CD4-positive, CD25-positive, alpha-beta regulatory T cell (primary cell): ENCODE measurements at places on chromosomes 11 and 22. TPM values are rescaled to one million over a fixed set of nuclear protein-coding genes. Genes with fewer than 3 reads are reported as not detected.
A peak's percentile ranks its signal among the peaks of the same experiment; 100 is the strongest.

- no peak for DNase-seq
Measured at GRCh38 chr11:3133261-3134217, 31.6 kb downstream of the OSBPL5 start.

- DNase-seq = no peak
Measured at GRCh38 chr22:38165922-38166593, 15.6 kb downstream of the PLA2G6 start.

- DNase-seq = no peak
Measured at GRCh38 chr22:47631571-47632102, 869.2 kb downstream of the TBC1D22A start.

DNA sequence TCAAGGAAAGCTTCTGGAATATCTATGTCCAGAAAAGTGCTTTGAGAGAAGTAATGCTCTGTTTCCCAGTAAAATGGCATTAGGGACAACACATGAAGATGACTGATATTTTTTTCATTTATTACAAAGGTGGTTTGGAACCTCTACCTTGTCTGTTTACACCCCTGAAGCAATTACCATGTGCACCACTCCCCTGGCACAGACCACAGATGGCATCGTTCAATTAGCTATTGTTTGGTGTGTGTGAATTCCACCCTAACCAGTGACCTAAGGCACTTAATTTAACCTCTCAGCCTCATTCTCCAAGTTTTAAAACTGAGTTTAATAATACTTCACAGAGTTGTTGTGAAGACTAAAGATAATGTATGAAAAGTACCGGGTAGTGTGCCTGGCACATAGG lies 127.6 kb upstream of the BMAL1 start:
- DNase-seq = no peak

GRCh38 chr22:38456841-38457699 lies 2.1 kb upstream of the KCNJ4 start:
- DNase-seq = no peak

DNA sequence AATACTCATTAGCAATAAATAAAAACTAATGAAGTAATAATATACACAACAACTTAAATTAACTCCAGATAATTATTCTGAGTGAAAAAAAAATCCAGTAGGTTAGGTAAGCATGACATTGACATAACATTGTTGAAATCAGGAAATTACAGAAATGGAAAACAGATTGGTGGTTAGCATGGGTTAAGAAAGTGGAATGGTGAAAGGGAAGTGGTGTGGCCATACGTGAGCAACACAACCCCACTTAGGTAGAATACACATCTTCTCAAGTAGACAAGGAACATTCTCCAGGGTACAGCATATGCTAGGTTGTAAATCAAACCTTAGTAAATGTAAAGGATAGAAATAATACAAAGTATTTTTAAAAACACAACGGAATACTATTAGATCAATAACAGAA lies 30.2 kb upstream of the CLTCL1 start:
- DNase-seq = no peak

DNA sequence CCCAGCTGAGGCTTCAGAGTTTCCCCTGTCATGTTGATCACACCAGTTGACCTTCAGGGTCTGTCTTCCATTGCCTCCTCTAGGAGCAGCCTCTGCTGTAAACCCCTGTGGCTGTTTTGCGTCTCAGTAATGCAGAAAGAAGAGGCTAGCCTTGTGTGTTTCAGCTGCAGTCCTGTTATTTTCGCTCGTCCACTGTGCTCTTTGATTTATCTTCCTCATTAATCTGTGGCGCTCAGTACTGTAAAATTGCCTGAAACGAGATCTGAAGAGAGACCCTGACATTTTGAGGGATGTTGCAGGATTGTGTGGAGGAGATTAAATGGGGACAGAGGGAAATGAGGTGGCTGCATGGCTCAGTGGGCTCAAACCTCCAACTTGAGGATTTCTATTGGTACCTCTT lies 163.7 kb downstream of the DBX1 start:
- no peak for DNase-seq

DNA sequence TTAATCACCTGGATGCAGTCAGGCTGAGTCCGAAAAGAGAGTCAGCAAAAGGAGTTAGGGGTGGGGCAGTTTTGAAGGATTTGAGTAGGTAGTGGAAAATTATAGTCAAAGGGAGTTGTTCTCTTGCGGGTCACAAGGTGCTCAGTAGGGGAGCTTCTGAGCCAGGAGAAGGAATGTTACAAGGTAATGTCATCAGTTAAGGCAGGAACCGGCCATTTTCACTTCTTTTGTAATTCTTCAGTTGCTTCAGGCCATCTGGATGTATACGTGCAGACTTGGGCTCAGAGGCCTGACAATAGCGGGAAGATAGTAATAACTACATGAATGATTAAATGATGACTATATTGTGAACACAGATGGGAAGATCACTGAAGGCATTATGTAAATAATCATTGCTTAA lies 6.2 kb downstream of the SC5D start:
- no peak for DNase-seq

- DNase-seq = peak; percentile 2
Measured at GRCh38 chr11:71086687-71087258, 165.6 kb downstream of the SHANK2 start.

DNA sequence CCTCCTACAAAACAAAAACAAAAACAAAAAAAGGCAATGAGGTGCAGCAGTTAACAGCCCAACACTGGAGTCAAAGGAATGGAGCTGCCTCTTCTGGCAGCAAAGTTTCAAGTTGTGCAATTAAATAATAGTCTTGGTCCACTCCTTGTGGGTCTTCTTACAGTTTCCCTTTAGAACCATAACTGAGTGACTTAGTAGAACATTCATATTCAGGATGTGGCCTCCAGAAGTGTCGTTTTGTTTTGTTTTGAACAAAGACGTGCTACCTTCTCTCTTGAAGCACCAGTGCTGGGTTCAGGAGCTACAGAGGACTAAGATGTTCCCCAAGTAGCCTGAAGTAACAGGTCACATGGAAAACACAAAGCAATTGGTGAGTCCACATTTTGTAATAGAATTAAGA lies 2.0 kb upstream of the JAML start:
- peak; percentile 79 for DNase-seq

DNA sequence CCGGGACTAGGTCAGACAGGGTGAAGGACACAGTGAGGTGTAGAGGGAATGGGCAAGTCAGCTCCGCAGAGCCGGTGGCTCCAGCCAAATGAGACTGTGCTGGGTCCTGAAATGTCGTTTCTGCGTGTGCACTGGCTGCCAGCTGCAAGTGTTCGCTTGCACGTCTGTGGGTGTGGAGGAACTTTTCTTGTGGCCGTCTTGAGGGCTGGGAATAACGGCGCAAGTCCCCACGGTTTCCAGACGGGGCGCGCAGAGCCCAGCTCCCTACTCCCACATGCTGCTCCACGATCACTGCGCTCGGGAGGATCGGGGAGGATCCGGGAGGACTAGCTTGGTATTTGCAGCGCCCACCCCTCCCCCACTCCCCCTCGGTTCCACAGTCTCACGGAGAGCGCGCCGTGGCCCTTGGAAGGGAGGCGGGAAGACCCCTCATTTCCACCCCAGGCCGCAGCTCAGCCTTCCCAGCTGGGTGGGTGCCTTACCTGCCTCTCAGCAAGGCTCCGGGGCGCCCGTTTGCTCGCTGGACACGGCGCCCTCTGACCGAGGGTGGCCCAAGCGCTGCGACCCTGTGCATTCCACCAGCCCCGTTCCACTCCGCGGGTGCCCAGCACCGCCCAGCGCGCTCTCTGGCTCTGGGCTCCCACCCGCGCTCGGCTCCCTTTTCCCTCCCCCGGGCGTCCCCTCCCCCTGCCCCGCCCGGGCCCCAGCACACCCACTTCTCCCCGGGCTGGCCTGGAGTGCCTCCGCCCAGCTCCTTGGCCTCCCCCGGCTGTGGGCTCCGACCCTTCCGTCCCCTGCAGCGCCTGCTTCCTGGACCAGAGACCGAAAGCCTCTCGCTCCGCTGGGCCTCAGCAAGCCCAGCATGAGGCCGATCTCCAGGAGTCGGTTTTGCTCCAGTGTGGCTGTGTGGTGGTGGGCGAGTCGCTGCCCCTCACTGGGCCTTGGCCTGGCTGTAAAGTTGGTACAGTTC lies at the start of gene KCNE3:
KCNE3 (minus strand) TSS at position 634 of the 970 bp plus-strand sequence. CDS start 9,986 bp downstream, outside the sequence.
- DNase-seq = no peak

DNA sequence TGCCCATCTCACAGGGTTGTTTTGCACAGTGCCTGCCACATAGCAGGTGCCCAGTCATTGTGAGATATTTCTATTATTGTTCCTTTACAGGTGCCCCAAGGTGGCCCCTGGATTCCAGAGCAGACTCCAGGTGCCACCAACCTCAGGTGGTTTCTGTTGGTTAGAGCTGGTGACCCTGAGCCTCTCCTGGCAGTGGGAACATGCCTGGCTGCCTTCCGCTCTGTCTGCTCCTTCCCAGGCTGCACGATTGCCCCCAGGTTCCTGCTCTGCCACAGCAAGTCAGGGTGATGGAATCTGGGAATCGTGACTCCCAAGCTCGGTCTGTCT lies 12.6 kb upstream of the OMP start:
- no peak for DNase-seq

DNA sequence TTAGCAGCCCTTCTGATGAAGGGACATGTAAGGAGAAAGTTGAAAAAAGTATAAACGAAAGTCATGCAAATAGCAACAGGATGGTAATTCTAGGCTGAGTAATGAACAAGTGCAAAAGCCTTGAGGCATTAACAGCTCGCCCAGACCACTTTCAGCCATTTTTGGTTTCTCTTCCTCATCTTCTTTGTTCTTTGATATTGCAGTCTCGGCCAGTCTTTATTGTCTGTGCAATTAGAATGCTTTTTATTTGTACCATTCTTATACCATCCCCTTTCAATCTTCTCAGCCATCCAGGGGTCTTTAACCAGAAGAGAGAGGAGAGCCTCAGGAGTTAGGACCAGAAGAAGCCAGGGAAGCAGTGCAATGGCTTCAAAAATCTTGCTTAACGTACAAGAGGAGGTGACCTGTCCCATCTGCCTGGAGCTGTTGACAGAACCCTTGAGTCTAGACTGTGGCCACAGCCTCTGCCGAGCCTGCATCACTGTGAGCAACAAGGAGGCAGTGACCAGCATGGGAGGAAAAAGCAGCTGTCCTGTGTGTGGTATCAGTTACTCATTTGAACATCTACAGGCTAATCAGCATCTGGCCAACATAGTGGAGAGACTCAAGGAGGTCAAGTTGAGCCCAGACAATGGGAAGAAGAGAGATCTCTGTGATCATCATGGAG lies 7.3 kb downstream of the TRIM34 start:
- no peak for DNase-seq

DNA sequence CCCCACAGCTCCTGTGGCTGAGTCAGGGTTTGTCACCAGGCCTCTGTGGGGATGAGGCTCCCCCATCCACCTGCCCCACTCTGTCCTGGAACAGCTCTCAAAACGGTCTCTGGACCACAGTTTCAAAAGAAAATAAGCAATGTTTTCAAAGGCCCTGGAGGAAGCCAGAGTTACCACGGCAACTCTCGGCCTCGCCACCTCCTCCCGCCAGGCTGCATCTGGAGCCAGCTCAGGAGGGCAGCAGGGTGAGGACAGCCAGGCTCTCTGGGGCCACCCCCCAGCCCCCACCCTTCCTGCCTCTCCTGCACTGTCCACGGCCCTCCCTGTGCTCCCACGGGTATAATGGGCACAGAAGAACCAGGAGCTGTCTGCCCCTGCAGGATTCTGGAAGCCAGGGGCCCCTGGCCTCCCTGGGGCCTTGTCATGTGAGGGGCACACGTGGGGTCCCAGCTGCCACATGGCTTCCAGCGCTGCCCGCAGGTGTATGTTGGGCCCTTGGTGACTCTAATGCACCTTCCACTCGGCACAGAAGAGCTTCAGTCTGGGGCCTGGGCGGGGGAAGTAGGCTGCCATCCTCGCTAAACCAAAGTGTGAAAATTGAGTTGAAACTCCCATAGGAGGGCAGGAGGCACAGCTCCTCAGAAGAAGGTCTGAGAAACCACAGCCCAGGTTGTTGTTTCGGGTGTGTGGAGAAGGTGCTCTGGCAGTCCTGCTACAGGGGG lies 10.3 kb downstream of the CD81 start:
- DNase-seq = no peak

GRCh38 chr22:46970411-46971098 lies 208.1 kb downstream of the TBC1D22A start:
- DNase-seq = no peak

DNA sequence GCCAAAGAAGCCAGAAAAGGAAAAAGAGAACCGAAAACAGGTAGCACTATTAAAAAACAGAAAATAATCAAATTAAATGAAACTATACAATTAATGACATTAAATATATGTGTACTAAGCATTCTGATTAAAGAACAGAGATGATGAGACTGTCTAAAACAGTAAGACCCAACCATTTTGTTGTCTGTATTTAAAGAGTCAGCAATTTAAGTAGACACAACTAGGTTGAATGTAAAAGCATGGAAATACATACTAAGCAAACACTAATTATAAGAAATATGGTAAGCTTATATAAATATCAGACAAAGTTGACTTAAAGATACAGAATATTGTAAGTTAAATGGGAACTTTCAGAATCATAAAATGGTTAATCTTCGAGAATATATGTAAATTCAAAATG lies 774.6 kb upstream of the RAG2 start:
- no peak for DNase-seq

- DNase-seq = no peak
Measured at GRCh38 chr11:114447892-114448291, 8.6 kb downstream of the REXO2 start.

- DNase-seq = no peak
Measured at GRCh38 chr11:38839071-38839470, 2241.0 kb upstream of the RAG2 start.

GGTLC3 gene
- total RNA-seq = not detected

KDM4D gene
- total RNA-seq = 0.25 TPM

CASP5 gene
- total RNA-seq = not detected

ZFP91 gene
- total RNA-seq = 46.5 TPM

WT1 gene
- total RNA-seq = not detected
